ENCODE measurements at places on chromosomes 12 and 14.

DNA sequence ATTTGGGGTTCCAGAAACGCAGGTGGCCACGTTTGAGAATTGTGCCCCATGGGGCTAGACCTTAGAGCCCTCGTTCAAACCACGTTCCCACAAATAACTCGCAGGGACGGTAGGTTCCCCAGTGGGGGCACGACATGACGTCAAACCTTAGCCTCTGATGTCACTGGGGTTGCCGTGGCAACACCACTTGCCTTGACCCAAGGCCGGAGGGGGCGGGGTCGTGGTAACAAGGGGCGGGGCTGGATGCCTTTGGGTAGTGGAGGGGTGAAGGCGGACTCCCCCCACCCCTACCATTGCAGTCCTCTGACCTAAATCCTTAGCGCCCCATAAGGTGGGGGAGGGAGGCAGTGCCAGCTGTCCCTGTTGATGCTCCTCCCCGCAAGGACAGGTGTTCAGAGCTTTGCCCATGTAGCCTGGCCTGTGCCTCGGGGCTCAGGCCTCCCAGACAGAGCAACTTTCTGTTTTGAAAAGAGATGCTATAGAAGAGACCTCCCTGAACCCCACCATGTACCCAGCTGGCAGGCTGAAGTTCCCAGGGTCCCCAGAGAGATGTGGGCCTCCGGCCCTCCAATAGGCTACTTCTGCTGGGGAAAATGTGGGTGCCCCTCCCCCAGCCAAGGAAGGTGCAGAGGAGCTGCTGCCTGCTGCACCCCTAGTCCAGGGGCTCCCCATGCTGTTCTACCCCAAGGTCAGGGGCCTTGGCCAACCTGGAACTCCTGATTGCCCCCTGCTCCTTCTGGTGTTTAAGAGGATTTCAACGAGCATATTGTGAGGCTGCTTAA, 1.9 kb downstream of the FAM222A start:
- DNase-seq: no peak

DNA sequence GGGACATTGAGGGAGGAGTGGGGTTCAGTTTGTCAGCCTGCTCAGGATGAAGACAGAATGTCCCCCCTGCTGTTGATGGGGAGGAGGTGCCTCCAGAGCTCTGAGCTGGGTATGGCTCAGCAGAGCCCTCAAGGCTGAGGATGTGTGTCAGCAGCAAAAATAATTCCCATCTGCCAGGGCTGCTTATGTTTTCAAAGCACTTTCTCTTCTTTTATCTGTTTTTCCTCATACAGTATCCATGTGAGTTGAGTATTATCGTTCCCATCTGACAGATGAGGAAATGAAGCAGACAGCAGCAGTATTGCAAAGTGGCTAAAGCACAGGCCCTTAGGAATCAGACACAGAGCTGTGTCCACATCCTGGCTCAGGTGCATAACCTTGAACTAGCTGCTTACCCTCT, 94.1 kb downstream of the SLC8A3 start:
- DNase-seq: no peak

DNA sequence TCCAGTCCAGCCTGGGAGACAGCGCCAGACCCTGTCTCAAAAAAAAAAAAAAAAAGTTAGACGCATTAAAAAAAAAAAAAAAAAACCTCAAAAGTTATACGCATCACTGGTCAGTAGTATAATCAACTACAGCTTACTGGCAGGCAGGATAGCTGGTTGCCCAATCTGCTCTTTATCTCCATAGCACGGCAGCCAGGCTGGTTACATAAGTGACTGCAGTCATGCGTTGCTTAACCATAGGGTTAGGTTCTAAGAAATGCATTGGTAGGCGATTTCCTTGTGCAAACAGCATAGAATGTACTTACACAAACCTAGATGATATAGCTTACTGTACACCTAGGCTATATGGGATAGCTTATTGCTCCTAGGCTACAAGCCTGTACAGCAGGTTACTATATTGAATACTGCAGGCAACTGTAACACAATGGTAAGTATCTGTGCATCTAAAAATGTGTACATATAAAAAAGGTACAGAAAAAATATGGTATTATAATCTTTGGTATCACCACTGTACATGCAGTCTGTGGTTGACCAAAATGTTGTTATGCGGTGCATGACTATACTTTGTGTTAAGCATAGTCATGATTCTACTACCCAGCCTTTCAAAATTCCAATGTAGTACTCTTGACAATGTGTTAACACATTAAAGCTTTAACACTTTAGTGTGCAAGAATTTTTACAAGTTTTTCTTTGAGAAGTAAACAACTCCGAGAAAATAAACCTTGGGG, 8.1 kb downstream of the L2HGDH start:
- DNase-seq: no peak

DNA sequence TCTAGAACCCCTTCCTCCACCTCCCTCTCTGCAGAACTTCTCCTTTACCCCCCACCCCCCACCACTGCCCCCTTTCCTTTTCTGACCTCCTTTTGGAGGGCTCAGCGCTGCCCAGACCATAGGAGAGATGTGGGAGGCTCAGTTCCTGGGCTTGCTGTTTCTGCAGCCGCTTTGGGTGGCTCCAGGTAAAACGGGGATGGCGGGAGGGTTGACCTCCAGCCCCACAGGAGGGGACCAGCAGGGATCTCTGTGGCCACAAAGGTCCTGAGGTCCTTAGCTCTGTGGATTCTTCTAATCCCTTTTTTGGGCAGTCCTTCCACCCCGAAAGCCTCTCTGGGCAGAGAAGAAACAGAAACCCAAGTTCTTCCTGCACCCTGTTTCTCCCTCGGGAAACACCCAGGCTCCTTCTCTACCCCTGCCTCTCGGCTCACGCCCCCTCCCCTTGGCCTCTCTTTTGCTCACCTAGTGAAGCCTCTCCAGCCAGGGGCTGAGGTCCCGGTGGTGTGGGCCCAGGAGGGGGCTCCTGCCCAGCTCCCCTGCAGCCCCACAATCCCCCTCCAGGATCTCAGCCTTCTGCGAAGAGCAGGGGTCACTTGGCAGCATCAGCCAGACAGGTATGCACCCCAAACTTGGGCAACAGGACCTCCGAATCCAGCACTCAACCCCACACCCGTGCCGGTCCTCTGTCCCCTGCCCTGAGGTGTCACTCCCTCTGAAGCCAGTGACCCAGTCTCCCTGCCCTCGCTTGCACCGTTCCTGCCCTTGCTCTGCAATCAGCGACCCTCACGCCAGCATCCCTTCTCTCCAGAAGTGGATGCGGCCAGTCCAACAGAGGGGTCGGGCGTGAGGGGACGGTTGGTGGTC, 638 bp downstream of the LAG3 start:
- no peak for DNase-seq

DNA sequence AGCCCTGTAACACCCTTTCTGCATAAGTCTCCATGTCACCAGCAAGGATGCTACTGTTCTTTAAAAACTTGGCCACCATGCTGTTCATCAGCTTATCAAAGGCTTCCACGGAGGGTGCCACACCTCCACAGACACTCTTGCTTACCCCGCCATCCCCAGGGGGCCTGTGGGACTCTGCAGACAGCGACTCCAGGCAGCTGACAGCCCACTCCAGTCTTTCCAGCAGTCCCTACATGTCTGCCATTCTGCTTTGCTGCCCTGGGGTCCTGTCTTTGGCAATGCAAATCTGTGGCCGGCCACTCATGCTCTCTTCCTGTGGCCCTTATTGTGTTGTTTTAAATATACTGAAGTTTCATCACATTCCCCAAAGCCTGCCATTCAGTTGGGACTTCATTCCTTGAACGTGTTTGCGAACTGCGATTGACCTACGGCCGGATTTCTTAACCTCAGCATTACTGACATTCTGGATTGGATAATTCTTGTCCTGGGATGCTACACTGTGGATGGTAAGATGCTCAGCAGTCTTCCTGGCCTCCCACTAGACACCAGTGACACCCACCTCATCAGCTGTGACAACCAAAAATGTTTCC, 125.6 kb downstream of the FOXN3 start:
- DNase-seq: no peak

DNA sequence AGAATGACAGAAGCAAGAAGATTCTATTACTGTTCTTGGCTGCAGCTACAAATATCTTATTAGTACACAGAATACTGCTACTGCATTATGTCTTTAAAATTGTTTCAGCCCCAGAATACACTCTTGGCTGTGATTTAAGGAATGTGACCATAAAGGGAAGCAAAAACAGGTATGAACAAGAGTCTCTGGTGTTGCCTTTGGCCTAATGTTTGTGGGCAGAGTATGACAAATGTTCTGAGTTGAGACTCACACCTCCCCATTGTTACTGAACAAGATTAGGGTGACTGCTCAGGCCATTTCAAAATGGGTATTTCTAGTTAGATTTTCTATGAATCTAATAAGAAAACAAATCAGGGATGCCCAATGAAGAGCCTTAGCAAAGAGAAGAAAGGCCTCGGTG, 28.5 kb downstream of the TTC6 start:
- no peak for DNase-seq

DNA sequence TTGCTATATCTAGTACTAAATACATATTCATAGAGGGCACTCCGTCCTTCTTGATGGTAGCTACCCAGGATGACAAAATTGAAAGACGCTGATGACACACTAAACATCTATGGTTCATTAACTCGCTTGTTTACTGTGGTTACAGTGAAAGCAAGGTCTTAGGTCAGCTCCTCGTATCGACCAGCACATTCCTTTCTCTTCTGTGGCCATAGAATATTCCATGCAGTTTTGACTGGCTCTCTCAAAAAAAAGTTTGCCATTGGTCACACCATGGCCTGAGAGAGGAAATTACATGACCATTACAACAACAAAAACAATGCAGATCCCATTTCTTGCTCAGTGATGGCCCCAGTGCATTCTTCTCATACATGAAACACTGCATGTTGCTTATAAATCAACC, 411.4 kb upstream of the SOX5 start:
- DNase-seq: no peak

DNA sequence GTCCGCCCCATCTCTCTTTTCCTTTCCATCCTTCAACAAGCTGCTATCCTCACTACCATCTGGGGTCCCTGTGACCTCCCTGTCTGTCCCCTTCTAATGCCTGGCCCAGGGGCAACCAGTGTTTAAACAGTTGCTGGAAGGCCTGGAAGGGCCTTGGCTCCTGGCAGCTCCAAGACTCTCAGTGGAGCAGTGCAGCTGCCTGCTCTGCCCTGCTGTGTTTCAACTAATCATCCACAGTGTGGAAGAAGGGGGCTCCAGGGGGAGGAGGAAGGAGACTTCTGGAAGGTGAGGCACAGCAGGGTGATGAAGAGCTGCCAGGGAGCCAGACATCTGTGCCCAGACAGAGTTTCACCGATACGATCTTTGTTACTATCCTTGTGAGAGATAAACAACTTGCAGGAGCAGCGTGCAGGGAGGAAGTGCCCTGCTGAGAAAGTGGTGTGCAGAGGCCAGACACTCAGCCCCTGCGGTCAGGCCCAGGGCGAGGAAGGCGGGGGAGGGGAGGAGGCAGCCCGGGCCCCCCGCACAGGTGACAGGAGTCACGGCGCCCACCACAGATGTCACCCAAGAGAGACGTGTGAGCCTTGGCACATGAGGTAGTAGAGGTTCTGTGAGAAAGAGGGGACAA, 1061.8 kb downstream of the BCL11B start:
- DNase-seq: no peak

DNA sequence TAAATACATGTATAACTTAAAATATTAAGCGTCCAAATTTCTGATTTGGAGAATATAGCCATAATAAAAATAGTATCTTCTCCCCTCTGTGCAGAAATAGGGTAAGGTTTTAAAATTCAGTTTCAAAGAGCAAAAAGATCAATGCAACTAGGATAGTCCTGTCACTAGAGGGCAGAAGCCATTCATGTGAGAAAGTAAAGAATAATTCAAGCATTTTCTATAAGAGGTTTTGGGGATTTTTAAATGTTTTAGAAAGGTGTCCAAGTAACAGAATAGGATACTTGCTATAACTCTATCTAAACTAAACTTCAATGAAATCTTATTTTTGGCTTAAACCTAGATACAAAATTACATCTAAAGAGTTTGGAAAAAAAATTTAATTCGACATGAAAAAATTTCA, 50.3 kb downstream of the ADAMTS20 start:
- DNase-seq: no peak

GRCh38 chr12:12378616-12379015, 21.7 kb downstream of the BORCS5 start:
- no peak for DNase-seq

GRCh38 chr12:53200107-53200457, 7.0 kb downstream of the ITGB7 start:
- no peak for DNase-seq

DNA sequence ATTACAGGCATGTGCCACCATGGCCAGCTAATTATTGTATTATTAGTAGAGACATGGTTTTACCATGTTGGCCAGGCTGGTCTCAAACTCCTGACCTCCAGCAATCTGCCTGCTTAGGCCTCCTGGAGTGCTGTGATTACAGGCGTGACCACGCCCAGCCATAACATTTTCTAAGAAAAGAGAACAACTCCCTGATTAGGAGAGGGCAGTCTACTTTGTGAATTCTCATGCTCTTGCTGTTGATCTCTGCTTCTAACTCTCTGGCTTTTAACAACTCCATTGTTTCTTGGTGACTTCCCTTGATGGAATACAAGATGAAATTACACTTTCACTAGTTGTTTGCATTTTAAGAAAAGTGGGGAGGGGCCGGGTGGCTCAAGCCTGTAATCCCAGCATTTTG, 33.6 kb downstream of the SSH1 start:
- DNase-seq: no peak

DNA sequence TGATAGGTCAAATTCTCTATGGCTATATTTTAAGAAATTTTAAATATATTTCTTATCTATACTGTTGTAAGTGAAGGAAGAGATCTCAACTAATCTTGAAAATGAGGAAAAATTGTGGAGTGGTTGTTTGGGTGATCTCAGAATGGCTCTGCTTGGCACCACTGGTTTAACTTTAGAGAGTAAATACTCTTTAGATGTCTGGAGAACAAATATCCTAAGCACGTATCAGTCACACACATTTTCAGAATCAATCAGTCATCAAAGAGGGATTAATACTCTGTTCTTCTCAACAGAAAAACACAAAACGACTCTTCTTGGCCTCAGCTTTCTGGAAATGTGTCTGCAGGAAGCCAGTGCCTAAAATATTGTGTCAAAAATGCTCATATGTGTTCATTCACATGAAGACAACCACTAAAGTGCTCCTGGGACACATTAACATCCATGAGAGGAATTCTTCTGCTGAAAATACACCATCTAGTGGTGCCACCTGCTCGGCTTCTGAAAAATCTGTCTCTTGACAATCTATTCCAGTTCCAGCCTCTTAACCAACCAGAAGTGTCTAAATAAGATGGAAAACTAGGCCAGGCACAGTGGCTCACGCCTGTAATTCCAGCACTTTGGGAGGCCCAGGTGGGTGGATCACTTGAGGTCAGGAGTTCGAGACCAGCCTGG, 81.1 kb upstream of the CCDC198 start:
- DNase-seq: no peak

DNA sequence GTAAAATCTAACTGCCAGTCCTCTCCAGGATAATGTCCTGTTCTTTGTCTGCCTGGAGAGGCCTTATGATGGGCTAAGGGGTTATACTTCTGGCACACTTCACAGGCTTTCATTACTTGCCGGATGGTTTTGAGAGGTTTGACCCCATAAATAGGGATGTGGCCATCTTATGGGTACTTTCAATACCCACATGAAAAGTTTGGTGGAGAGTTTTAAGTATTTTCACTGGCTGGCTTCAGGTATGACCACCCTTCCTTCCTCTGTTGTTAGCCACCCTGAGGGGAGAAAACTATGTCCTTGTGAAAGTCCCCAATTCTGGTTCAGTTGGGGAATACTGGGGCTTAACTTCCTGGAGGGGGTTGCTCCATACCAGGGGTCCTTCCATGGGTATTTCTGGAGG, 54.8 kb downstream of the ASCL4 start:
- DNase-seq: no peak

GRCh38 chr12:91072931-91073330, 15.1 kb upstream of the KERA start:
- DNase-seq: no peak

GRCh38 chr14:64654246-64654900, 49.9 kb upstream of the PLEKHG3 start:
- peak; percentile 13 for DNase-seq

GRCh38 chr14:34436960-34437728, 24.9 kb downstream of the SPTSSA start:
- no peak for DNase-seq
